ENCODE measurements at places on chromosomes 11 and 22.

- no peak for DNase-seq
Measured at GRCh38 chr22:46910624-46911023, 148.2 kb downstream of the TBC1D22A start.

DNA sequence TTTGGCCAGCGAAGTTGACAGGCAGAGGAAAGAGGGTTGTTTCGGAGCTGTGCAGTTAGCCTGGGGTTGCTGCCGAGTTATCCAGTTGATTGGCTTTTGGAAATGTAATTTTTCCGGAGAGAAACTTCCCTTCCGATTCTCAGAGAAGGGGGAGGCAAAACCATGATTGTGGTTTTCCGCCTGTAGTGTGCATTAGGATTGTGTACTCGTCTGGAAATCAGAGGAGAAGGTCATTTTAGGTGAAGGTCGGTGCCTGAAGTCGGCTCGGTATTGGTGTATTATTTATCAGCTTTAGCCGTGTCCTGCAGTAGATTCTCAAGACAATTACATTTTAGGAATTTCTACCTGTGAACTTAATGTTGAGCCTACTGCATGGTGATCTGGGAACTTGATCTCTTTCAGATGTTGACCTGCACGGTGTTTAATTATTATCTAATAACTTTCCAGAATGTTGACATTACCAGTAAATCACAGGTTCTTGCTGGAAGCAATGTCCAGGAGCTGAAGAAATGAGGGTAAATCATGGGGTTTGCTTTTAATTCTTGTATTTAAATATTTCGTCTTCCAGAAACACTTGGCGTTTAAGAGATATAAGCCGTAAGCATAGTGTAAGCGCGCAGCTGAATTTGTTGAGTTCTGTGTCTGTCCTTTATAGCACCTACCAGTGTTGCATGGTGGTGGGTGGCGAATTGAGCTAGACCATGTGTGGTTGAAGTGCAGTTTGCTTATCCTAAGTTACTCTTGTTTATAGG is 1.3 kb downstream of the ARHGEF12 start:
- no peak for DNase-seq

DNA sequence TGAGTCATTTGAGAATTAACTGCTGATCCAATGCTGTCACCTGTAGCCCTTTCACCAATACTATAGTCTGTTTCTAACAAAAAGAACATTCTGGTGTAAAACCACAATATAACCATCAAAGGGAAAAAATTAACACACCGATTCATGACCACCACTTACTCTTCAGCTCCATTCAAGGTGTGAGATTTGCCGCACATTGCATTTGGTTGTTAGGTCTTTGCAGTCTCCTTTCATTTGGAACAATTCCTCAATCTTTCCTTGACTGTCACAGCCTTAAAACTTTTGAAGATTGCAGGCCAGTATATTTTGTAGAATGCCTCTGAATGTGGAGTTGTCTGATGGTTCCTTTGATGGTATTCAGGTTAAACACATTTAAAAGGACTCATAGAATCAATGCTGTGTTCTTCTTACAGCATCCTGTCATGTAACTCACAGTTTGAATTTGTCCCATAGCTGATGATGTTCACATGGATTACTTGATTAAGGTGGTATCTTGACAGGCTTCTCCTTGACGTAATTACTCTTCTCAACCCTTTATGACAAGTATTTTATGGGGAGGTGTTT is 63.6 kb downstream of the TNRC6B start:
- DNase-seq, result no peak

- DNase-seq, result no peak
Measured at GRCh38 chr22:40041366-40042137, 46.8 kb downstream of the FAM83F start.

DNA sequence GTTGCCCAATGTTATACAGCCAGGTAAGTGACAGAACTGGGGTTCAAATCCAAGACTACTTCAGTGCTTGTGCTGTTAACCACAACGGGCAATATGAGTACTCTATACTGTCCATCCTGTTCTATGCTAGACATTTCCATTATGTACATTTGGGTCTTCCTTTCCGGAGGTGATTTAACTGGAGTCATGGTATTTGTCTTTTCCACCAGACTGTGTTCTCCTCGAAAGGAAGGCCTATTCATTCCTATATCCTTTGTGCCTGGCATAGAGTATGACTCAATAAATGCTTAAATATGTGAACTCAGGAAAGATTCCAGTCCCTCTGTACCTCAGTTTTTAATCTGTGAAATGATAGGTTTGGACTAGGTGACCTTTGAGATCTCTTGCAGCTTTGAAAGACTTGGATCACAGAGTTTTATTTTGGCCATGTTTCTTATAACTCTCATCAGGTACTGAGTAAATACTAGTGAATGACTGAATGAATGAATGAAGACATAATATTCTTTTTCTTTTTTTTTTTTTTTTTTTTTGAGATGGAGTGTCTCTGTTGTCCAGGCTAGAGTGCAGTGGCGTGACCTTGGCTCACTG is 6.6 kb downstream of the RNF121 start:
- no peak for DNase-seq

DNA sequence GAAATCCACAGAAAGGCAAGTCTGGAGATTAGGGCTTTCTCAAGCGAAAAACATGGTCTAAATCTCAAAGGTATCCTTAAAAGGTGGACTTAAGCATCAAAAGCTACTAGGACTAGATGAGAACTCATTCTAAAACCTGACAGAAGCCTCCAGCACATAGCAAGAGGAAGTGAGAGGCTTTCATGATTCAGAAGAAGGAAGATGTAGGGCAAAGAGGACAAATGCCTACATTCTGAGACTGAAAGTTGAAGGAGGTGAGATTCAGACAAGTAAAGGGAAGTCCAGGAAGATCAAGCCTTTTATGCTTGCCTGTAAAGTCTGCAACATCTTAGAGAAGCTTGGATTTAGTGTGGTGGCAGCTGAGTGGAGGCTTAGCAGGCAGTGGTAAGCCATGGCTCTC is 98.9 kb downstream of the PGR start:
- DNase-seq, result no peak

- no peak for DNase-seq
Measured at GRCh38 chr22:33260498-33260897, 202.3 kb upstream of the SYN3 start.
